ENCODE measurements at places on chromosomes 4 and X. TPM values are rescaled to one million over a fixed set of nuclear protein-coding genes. Genes with fewer than 3 reads are reported as not detected.

The CT45A2 gene
- not detected for total RNA-seq

The ADAM29 gene
- total RNA-seq: not detected

The ZCCHC18 gene
- total RNA-seq: 1.3 TPM

The RNF128 gene
- not detected for total RNA-seq

The GNRHR gene
- total RNA-seq: not detected

The MID2 gene
- 24.2 TPM for total RNA-seq

The GABRA4 gene
- total RNA-seq: not detected

The USP17L11 gene
- not detected for total RNA-seq

Measured in omental fat pad (tissue), 4 donors.